Sigmoid colon (tissue), 7 donors: ENCODE measurements at places on chromosomes 5 and 9. TPM values are rescaled to one million over a fixed set of nuclear protein-coding genes. Genes with fewer than 3 reads are reported as not detected.

DNA sequence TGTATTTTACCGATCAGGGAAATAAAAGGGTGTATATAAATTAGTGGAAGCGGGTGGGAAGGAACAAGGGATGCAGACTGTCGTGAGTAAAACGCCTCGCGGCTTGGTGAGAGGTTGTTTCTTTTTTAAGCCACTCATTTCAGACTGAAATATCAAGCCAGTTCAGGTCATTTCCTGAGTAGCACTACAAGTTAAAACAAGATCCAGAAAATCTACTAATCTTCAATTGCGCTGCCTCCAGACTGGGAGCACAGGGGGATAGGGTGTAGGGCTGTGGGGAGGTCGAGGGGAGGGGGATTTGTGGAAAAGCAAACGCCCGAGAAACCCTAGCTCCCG is 140.8 kb downstream of the TSSK1B start:
- H3K4me1 ChIP-seq, result peaks cover 11% of the 10 kb centered on the region
- H3K27me3 ChIP-seq, result no peaks in the 10 kb centered on the region
- H3K4me3 ChIP-seq, result peak overlapping the region; percentile 51
- no peak for DNase-seq
- no peaks in the 10 kb centered on the region for H3K36me3 ChIP-seq
- peak overlapping the region; percentile 83 for H3K27ac ChIP-seq

DNA sequence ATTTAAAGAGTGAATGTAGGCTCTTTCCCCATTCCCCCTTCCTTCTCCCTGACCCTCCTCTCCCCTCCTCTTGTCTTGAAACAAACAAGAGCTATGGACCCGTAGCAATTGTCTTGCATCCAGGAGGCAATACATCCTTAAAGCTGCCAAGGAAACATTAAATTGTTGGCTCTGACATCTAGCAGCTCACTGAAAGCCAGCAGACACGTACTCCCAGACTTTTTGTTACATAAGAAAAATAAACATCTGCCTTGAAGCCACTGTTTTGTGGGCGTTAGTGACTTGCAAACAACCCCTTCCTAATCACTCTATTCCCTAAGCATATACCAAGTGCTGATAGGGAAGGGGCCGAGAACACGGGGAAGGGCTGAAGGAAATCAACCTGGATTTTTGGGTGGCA is 8.6 kb downstream of the SLC45A2 start:
- H3K36me3 ChIP-seq, result no peaks in the 10 kb centered on the region
- H3K27ac ChIP-seq, result no peak overlapping the region
- no peak overlapping the region for H3K4me3 ChIP-seq
- no peak for DNase-seq

GRCh38 chr5:40988746-40989510 is 79.6 kb downstream of the C7 start:
- peaks cover 12% of the 10 kb centered on the region for H3K4me1 ChIP-seq
- H3K36me3 ChIP-seq, result no peaks in the 10 kb centered on the region
- DNase-seq, result no peak
- H3K27ac ChIP-seq, result no peak overlapping the region

DNA sequence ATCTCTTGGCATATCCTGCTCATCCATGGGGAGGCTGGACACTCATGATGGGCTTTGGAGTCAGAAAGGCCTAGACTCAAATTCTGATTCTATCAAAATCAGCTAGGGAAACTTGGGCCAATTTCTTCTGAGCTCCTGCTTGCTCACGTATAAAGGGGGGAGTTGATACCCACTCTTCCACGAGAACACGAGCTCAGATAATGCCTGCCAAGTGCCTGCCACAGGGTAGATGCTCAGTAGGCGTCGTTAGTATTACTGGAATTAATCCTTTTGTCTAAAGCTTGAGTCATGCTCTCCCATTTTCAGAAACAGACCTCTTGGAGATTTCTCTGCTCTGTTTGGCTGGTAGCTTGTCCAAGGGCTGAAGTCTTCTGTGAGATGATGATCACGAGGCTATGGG is 238.3 kb upstream of the MVB12B start:
- no peak for DNase-seq
- H3K36me3 ChIP-seq, result no peaks in the 10 kb centered on the region
- H3K4me1 ChIP-seq, result no peaks in the 10 kb centered on the region
- no peak overlapping the region for H3K27ac ChIP-seq
- no peak overlapping the region for H3K4me3 ChIP-seq

- H3K27ac ChIP-seq, result no peak overlapping the region
- peaks cover 4% of the 10 kb centered on the region for H3K36me3 ChIP-seq
- no peak overlapping the region for H3K4me3 ChIP-seq
These were observed 62.6 kb downstream of the NEK6 start for GRCh38 chr9:124320062-124320973.

DNA sequence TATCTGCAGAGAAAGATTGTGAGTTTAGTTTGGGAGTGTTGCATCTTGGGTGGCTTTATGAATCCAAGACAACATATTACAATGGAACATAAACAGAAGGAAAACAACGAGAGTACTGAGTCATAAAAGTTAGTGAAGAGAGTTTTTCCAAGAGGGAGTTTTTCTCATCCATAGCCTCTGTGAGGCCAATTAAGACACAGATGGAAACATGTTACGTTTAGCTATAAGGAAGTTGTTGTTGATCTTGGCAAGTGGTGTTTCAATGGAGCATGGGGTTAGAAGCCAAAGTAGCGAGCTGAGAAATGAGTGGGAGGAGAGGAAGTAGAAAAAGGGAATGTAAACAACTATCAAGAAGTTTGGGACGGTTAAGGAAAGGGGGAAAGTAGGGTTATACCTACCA is 53.3 kb upstream of the SPATA31D4 start:
- H3K4me1 ChIP-seq, result peaks cover 6% of the 10 kb centered on the region
- H3K4me3 ChIP-seq, result no peak overlapping the region
- H3K36me3 ChIP-seq, result no peaks in the 10 kb centered on the region

- no peaks in the 10 kb centered on the region for H3K36me3 ChIP-seq
- no peaks in the 10 kb centered on the region for H3K27me3 ChIP-seq
- no peak overlapping the region for H3K27ac ChIP-seq
- no peak for DNase-seq
- no peak overlapping the region for H3K4me3 ChIP-seq
These were observed 208.1 kb upstream of the S1PR3 start for GRCh38 chr9:88782931-88783710.

GRCh38 chr9:91746357-91746756 is 203.7 kb downstream of the ROR2 start:
- DNase-seq, result no peak
- no peaks in the 10 kb centered on the region for H3K27me3 ChIP-seq
- no peak overlapping the region for H3K27ac ChIP-seq
- no peak overlapping the region for H3K4me3 ChIP-seq
- H3K36me3 ChIP-seq, result no peaks in the 10 kb centered on the region
- H3K4me1 ChIP-seq, result peaks cover 12% of the 10 kb centered on the region

GRCh38 chr9:127277770-127278169 is 13.2 kb downstream of the GARNL3 start:
- no peak overlapping the region for H3K27ac ChIP-seq
- H3K4me3 ChIP-seq, result no peak overlapping the region
- no peaks in the 10 kb centered on the region for H3K27me3 ChIP-seq
- no peak for DNase-seq
- no peaks in the 10 kb centered on the region for H3K4me1 ChIP-seq

DNA sequence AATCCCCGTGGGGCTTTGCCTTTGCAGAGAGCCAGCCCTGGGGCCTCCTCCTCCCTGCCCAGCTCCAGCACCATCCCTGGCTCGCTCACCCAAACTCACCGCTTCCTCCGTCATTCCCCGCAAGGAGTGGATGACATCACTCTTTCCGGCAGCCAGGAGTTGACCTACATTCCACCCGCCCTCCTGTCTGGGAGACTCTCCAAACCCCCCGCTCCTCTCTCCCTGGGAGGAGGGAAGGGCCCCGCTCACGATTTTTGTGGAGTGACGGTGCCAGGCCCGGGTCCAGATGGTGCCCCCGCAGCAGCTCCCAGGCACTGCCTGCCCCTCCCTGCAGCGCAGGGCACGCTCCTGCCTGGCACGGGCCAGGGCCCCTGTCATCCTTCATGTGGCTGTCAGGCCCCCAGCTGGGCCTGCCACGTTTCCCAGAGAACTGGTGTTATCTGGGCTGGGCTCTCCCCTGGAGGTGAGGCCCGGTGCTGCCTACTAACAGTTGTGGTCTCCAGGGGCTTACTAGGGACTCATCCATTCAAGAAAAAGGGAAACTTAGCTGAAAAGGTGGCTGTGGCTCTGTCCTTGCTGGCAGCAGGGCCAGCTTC is 52.3 kb downstream of the NTNG2 start:
- H3K36me3 ChIP-seq, result no peaks in the 10 kb centered on the region
- peak overlapping the region; percentile 69 for H3K27ac ChIP-seq
- H3K27me3 ChIP-seq, result no peaks in the 10 kb centered on the region
- no peak overlapping the region for H3K4me3 ChIP-seq
- DNase-seq, result peak; percentile 86

The FCN2 gene
- not detected for total RNA-seq

The GCNT4 gene
- total RNA-seq, result 3.0 TPM

The LECT2 gene
- total RNA-seq, result not detected
